ENCODE measurements at places on chromosomes 6 and 20.
A peak's percentile ranks its signal among the peaks of the same experiment; 100 is the strongest.

GRCh38 chr6:1065986-1066385 is 245.9 kb upstream of the FOXQ1 start:
- DNase-seq: no peak

GRCh38 chr20:47927944-47928343 is 142.7 kb upstream of the SULF2 start:
- DNase-seq: no peak

DNA sequence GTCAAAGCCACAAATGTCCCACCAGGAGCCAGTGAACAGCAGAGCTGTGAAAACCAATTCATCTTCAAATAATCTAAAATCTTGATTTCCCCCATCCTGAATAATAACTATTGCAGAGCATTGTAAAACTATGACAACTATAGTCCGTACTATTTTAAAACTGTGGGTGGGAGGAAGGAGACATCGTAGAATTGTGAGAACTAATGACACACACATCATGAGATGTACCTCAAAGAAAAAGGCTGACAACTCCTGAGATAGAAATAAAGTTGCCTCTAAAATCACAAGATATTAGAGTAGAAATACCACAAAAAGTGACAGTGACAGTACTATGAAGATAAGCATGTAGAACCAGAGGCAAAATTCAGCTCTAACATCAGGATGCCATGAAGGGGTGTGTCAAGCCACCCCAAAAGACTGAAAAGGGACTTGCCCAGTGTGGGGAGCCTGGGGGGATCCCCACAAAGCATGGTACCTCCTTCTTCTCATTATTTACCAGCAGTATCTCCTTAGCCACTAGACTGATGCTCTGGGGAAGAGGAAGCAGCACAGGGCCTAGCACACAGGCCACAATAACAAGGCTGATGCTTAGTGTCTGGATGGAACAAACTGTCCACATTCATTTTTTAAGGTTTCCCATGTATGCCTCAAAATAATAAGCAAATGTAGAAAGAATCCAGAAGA is 13.4 kb downstream of the NAPB start:
- peak; percentile 49 for DNase-seq

GRCh38 chr6:159311618-159312017 is 142.4 kb downstream of the FNDC1 start:
- no peak for DNase-seq

DNA sequence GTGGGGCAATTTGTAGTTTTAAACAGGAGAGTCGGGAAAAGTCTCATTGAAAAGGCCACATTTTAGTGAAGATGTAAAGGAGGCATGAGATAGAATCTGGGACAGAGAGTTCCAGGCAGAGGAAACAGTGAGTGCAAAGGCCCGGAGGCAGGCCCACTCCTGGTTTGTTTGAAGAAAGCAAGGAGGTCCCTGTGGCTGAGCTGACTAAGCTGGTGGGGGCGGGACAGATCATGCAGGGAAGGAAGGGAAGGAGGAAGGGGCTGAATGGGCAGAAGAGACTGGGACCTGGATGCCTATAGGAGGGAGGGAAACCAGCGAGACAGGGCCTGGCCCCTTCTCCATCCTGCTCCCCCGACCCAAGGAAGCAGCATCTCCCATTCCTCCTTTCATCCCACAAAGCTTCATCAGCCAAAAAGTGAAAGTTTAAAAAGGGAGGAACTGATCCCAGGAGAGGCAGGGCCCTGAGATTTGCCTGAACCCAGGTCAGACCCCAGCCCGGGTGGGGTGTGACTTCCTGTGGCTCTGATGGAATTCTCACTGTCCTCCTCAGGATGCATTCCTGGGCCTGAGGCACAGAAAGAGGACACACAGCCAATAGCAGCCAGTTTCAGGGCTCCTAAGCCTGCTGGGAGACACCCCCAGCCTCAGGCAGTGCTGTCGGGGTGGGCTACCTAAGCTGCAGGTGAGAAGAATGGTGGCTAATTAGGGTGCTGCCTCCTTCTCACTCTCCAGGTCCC is 54.2 kb upstream of the SIRPA start:
- no peak for DNase-seq

All from GM10248 (cell line).